ENCODE measurements at places on chromosomes 1 and 21.

DNA sequence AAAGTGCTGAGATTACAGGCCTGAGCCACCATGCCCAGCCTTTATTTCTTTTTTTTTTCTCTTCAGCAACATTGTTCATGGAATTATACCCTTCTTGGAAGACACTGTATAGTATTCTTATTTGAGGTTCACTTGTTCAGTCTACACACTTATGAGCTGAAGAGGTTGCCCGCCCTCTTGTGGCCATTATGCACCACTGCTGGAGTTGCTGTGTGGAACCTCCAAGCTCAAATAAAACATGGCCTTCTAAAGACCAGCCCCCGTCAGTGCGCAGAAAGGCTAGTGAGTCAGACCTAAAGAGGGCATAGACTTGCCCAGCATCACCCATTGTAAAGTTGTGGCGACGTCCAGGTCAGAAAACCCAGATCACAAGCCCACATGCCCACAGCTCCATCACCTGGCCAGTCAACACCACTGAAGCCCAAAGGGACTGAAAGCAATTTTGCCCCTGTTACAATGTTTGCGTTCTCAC, 20.4 kb downstream of the LURAP1 start:
- DNase-seq: peak; percentile 89

DNA sequence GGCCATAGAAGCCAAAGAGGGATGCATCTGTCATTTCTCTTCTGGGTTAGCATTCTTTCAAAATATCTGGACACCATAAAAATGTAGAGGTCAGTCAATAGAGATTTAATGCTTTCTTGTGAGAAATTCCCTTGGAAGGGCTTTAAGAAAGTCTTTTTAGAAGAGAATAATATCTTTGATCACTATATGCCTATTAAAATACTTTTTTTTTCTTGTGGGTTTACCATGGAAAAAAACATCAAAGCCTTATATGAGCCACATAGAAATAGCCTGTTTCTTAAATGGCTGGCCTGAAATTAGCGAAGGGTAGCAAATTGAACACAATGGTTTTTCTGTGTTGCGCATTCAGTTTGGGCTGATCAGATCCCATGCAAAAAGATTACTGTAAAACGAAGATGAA, 36.8 kb downstream of the BACE2 start:
- DNase-seq: no peak

GRCh38 chr1:193408782-193409293, 222.4 kb upstream of the B3GALT2 start:
- peak; percentile 54 for DNase-seq

GRCh38 chr1:40748841-40749718, 34.5 kb upstream of the KCNQ4 start:
- DNase-seq: no peak

DNA sequence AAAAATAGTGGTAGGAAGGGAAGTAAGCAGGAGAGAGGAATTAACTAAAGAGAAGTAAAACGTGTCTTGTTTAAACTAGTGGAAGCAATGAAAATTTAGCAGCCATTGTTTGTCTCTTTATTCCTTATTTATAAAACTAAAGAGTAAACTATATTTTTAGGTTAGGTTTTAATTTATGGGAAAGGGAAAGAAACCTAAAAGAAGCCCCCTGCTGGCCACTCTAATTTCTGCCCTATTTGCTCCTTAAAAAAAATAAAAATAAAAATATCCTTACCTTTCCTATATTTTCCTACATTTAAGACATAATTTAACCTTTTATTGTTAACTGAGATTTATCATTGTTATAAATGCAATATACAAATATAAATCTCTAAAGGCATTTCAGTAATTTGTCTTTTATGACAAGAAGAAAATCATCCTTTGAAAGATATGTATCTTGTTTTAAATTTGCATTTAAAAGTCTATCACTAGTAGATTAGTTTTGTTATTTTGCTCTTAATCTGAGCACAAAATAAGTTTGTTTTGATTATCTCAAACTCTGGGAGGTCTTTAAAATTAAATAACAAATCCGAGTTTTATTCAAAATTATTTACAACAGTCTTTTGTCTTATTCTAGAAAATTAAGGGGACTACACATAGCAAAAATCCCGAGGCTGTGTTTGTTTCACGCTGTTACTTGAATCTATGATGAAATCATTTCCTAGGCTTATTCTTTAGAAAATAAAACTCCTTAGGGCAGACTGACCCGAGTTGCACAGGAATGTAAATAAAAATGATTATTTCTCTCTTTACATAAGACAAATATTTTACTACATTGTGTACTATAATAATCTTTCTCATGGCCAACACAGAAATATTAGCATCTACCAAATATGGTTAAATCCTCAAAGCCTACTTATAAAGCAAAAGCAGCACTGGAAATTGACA, 201.7 kb downstream of the NRIP1 start:
- peak; percentile 27 for DNase-seq

- DNase-seq: no peak
Observed at GRCh38 chr1:199956005-199956404, 71.5 kb upstream of the NR5A2 start.

GRCh38 chr1:103790172-103790571, 40.5 kb downstream of the AMY1C start:
- DNase-seq: no peak

DNA sequence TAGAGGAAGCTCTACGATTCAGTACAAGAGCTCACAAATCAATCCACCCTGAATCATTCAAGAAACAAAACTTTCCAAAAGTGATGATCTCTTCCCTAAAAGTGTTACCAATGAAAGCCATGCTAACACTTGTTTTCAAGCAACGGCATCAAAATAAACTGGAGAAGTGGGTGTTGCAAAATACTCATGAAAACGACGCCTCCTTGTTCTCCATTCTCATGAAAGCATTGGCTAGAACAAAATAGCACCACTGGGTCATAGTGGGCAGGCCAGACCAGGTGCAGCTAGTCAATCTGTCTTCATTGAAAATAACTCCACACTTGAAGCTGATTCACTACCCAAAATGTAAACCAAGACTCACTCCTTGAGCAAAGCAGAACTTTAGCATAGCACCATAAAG, 4.3 kb downstream of the TIAM1 start:
- DNase-seq: no peak

- DNase-seq: peak; percentile 43
Observed at GRCh38 chr21:37862536-37862935, 53.7 kb downstream of the KCNJ6 start.

GRCh38 chr1:171188388-171189266, 3.5 kb downstream of the FMO2 start:
- DNase-seq: peak; percentile 64

GRCh38 chr1:60262701-60263100, 189.1 kb upstream of the C1orf87 start:
- DNase-seq: no peak

- DNase-seq: no peak
Observed at GRCh38 chr1:167118188-167118587, 24.3 kb downstream of the STYXL2 start.

GRCh38 chr21:41828884-41829360, 50.2 kb downstream of the PRDM15 start:
- DNase-seq: no peak

DNA sequence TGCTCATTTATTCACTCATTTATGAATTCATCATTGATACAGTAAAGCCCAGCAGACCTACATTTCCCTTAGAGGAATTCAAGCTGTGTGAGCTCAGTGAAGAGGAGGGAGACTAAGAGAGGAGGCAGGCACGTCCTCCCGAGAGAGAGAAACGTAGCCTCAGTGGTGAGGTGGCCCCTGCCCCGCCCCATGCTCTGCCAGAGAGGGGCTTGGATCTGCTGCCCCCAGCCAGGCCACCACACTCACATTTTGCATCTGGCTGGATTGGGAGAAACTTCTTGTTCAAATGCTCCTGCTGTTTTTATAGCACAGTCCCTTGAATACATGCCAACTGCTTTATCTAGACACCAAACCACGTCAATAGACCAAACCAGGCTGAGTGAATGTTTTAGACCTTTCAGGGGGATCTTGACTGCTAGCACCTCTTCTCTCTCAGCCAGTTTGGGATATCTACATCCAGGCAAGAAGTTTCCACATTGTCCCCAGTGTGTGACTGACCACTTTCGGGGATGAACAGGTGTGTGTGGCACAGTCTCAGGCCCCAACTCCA, 67.7 kb upstream of the AJAP1 start:
- no peak for DNase-seq

DNA sequence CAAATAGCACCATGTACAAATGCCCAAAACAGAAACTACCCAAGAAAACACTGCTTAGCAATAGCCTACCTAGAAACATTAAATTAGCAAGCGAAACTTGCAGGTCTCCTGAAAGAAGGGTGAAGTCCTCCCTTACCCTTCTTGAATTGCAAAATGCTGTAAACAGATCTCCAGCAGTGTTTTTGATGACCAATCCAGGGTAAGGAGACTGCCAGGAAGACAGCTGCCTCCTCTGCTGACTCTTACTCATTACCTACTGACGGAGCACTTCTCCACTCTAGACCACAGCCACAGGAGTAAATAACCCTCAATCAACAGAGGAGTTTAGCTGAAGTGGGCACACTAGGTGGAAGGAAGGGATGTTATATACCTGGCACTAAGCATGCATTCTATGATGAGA, 32.2 kb upstream of the GADD45A start:
- peak; percentile 94 for DNase-seq

- DNase-seq: peak; percentile 63
Observed at GRCh38 chr1:66576645-66577044, 42.7 kb downstream of the SGIP1 start.

- DNase-seq: no peak
Observed at GRCh38 chr1:172084876-172085275, 243.6 kb downstream of the DNM3 start.

DNA sequence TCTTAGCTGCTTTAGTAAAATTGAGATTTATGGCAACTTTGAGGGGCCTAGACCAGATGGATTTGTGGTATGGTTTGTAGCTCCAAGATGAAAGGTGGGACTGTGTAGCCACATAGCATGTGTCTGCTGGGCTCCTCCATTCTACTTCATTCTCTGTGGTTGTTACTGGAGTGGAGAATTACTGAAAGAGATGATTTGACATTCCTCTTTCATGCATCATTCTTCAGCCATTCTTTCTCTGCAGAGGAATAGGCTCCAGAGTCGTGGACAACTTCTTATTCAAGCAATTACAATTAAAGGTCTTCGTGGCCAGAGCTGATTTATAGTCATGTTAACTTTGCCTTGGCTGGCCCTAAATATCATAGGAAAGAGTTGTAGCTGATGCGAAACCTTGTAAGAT, 328.9 kb downstream of the PAPPA2 start:
- no peak for DNase-seq

GRCh38 chr1:40704817-40705733, 13.6 kb downstream of the NFYC start:
- no peak for DNase-seq

DNA sequence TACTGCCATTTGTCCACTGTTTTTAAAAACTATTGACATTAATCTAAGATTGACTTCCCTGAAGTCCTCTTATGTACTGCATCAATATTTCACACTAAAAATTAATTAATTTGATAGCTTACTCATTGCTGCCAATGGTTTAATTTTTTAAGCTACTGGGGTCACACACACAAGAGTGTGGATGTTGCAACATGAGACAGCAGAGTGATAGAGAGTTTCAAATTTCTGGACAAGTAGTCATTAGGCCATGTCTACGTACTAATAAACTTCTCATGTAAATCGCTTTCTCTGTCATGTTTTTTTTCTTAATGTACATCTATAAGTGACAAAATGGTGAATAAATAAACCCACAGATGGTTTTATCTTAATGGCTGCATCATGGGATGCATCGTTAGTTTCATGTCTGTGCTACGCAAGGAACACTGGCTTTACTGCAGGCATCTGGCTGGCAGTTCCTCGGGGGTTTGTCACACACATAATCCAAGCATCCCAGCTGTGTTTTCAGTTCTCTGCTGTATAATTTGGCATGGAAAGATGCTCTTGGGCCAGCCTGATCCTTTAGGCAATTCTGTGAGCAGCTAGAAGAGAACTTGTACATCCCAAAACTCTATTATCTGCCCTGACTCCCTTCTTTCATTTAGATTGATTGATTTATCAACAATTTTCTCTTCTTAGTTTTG, 16.4 kb upstream of the CHODL start:
- DNase-seq: no peak

GRCh38 chr21:14262039-14262438, 46.1 kb downstream of the RBM11 start:
- no peak for DNase-seq

DNA sequence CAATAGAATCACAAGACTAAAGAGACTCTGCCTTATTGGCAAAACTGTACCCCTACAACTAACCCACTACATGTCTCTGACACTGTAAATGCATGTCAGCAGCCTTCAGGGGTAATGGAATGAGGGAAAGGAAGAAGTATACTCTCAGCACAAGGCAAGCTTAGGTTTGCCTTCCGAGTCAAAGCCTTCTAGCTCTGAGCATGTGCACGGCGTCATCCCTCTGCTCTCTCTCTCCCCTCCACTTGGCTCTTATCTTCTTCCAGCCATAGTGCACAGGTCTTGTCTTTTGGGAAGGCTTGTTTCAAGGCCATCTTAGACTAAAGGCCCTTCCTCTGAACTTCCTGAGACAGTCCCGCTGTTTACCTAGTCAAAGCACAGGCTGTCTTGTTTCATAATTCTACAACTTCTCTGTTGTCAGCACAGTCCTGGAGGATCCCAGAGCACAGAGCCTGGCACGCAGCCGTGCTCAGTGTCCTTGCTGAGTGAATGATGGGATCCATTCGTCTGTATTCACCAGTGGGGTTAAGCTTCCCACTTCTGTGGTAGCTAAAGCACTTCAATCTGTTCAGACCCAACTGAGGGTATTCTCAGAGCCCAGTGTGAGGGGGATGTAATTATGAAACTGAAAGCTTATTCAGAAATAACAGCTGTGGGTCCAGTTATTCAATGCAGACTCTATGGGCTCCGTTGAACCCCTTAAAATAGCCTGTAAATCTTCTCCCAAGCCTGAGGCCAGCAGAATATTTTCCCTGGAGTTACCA, 166.5 kb upstream of the PLD5 start:
- DNase-seq: no peak

GRCh38 chr1:163412221-163412620, 90.5 kb downstream of the NUF2 start:
- DNase-seq: no peak

DNA sequence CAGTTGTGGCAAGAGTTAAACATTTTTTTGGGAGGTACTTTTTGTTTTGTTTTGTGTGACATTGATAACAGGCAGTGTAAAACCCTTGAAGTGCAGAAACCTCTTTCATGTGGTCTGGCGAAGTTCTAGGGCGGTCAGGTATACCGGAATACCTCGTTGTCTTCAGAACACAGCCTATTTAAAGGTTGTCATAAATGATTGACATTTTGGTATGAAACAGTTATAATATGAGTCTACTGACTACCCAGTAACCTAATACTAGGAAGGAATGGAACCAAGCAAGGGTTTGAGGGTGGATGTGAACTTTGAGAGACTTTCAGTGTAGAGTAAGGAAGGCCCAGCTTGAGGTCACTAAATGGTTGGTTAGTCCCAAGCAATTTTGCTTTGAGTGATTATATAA, 40.5 kb downstream of the PATJ start:
- DNase-seq: no peak

GRCh38 chr1:179857009-179857408, 20.6 kb downstream of the TOR1AIP2 start:
- no peak for DNase-seq

All from bronchial epithelial cell (primary cell).